ENCODE measurements at places on chromosomes 1 and 21. TPM values are rescaled to one million over a fixed set of nuclear protein-coding genes. Genes with fewer than 3 reads are reported as not detected.
A peak's percentile ranks its signal among the peaks of the same experiment; 100 is the strongest.

DNA sequence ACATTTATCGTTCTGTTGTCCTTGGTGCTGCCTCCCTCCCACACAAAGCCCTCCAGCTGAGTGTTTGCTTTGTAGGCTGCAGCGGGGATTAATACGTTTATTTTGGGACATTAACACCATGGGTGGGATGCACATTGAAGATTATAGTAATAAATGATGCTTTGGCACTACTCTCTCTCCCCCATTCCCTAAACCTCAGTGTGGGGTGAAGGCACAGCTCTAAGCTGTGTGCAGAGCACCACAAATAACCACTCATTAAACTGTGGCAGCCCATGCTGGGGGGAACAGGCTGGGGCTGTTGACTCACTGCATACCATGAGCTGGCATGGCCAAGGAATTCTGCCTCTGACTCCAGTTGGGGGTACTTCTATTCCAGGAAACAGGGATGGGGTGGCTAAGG, 7.7 kb downstream of the PCP4L1 start:
- no peak for DNase-seq
- no peaks in the 10 kb centered on the region for H3K36me3 ChIP-seq
- H3K4me3 ChIP-seq, result no peak overlapping the region
- no peak overlapping the region for H3K27ac ChIP-seq

Gene LGR6
- total RNA-seq, result not detected

DNA sequence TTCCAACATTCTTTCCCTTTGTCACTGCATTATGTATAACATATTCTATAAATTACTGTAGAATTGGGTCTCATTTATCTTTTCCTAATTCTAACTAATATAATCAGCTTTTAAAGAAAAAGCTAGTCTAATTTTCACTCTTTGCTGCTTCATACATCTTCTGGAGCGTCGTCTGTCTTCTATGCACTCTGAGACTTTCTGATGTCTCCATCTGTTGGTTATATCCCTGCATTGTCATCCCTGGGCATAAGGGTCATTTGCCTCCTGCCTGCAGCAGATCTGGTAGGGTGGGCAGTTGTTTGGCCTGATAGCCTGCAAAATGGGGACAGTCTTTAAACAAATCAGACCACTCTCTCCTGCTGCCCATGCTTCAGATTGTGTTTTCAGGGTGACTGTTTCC, 40.8 kb upstream of the DYNLT5 start:
- H3K27me3 ChIP-seq, result no peaks in the 10 kb centered on the region
- H3K27ac ChIP-seq, result no peak overlapping the region
- no peak for DNase-seq
- H3K36me3 ChIP-seq, result no peaks in the 10 kb centered on the region
- H3K4me1 ChIP-seq, result no peaks in the 10 kb centered on the region

DNA sequence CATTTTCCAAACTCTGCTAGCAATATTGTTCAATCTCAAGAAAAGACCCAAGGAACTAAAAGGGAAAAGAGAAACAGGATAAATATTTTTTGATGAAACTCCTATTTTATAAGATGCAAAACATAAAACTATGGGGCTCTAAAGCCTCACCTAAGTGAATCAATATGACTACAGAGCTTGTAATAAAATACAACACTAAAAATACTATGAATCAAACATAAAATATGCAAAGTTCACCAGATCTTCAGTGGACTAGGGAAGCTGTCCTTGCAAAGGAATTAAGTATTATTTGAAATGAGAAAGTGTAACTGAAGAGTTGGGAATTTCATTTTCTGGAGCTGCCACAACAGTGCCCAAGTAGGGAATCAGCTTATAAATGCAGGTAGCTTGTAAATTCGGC, 124.5 kb downstream of the CRB1 start:
- H3K4me1 ChIP-seq, result no peaks in the 10 kb centered on the region
- no peak overlapping the region for H3K4me3 ChIP-seq
- no peak for DNase-seq
- no peaks in the 10 kb centered on the region for H3K27me3 ChIP-seq
- no peaks in the 10 kb centered on the region for H3K36me3 ChIP-seq

Gene FMOD
- total RNA-seq, result 6.5 TPM

DNA sequence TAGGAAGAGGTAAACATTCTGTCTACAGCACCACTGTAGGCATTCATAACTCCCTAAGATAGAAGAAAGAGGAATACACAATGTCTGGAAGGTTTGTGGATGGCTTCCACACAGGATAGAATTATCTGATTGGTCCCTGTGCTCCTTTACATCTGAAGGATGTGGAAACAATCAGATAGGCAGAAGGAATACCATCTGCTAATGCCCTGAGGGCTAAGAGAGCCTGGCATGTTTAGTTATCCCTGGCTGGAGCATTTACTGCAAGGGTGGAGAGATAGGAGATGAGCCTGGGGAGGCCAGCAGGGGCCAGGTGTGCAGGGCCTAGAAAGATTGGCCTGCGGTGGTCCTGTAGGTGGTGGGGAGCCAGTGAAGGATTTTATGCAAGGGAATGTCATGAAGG, 8.6 kb upstream of the ACBD3 start:
- no peak for DNase-seq
- no peaks in the 10 kb centered on the region for H3K27me3 ChIP-seq
- no peaks in the 10 kb centered on the region for H3K4me1 ChIP-seq
- no peak overlapping the region for H3K27ac ChIP-seq
- H3K4me3 ChIP-seq, result no peak overlapping the region
- no peaks in the 10 kb centered on the region for H3K36me3 ChIP-seq

Gene C1orf21
- 206 TPM for total RNA-seq

DNA sequence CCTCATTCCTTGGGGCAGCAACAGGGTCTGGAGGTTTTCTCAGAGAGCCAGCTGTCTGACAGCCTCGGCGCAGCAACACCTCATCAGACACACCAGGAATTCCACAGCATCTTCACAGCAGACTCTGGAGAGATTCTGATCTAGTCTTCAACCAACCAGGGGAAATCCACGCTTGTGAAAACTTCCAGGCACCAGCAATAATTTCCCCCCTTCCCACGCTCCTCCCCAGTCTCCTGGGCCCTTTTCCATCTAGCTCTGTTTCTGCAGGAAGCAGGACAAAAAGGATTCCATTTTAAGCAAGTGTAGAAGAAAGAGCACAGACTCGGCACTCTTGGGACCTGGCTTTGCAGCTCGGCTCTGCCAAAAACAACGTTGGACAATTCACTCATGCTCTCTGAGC, 44.3 kb upstream of the CAPZB start:
- H3K27ac ChIP-seq, result peak overlapping the region; percentile 50
- H3K4me3 ChIP-seq, result no peak overlapping the region

Gene ADGRB2
- 1.7 TPM for total RNA-seq

Gene CCDC27
- not detected for total RNA-seq

Gene OR10Z1
- total RNA-seq, result not detected

DNA sequence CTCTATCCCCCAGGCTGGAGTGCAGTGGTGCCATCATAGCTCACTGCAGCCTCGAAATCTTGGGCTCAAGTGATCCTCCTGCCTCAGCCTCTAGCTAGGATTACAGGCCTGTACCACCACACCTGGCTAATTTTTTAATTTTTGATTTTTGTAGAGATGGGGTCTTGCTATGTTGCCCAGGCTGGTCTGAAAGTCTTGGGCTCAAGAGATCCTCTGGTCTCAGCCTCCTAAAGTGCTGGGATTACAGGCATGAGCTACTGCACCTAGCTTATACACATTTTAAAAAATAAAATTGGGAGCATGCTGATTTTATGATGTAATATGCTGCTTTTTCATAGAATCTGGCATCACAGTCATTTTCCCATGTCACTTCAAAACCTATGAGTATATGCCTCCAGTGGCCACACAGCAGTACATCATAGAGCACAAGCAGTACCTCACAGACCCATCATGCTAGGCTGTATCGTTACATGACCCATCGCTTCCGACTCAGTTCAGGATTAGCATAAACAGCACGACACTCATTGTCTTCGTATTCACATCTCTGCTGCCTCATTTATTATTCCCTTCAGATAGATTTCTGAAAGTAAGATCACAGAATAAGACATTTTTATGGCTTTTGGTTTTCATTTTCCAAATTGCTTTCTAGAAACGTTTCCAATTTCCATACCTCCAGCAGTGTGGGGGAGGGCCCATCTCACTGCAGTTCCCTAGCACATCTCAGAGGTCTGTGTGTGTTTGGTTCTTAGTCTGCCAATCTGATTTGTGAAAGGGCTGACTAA, 35.9 kb upstream of the CCSAP start:
- no peaks in the 10 kb centered on the region for H3K27me3 ChIP-seq
- no peak overlapping the region for H3K27ac ChIP-seq
- H3K36me3 ChIP-seq, result no peaks in the 10 kb centered on the region

DNA sequence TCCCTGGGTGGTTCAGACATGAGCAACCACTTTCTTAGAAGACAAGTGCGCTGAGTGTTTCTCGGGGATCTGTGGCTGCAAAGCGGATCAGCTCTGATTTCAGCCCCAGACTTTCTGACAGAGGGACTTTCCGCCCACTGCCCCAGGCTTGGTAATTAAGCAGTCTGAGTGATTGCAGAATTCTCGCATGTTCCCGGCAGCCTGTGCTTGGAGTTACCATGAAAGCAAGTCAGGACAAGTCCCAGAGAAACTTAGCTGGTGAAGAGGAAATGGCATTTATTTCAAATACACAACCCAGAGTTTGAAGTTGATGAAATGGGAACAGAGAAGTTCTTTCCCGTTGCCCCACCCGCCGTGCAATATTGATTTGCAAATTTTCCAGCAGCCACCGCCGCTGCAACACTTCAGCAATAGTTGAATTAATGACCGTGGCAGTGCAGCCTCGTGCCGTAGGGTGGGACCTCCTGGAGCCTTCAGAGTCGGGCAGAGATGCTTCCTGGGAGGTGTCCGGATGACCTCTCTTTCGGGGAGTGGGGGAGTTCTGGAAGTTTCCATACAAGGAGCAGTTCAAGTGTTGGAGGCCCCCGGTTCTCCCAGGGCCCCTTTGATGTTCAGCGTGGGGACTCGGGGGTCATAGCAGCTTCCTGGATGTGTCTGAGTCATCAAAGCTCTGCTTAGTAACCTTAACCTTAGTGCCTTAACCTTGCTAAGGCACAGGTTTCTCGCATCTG, 134.7 kb downstream of the KAZN start:
- no peaks in the 10 kb centered on the region for H3K4me1 ChIP-seq
- H3K4me3 ChIP-seq, result no peak overlapping the region
- no peaks in the 10 kb centered on the region for H3K36me3 ChIP-seq
- no peak for DNase-seq
- H3K27me3 ChIP-seq, result peaks cover 3% of the 10 kb centered on the region
- no peak overlapping the region for H3K27ac ChIP-seq

GRCh38 chr1:109398343-109399225, 866 bp upstream of the SORT1 start:
- no peaks in the 10 kb centered on the region for H3K27me3 ChIP-seq
- peak overlapping the region; percentile 83 for H3K27ac ChIP-seq
- no peak for DNase-seq
- H3K36me3 ChIP-seq, result no peaks in the 10 kb centered on the region
- H3K4me1 ChIP-seq, result peaks cover 49% of the 10 kb centered on the region

- no peak overlapping the region for H3K4me3 ChIP-seq
- H3K36me3 ChIP-seq, result no peaks in the 10 kb centered on the region
- H3K27me3 ChIP-seq, result no peaks in the 10 kb centered on the region
- H3K4me1 ChIP-seq, result peaks cover 57% of the 10 kb centered on the region
- DNase-seq, result peak; percentile 75
Observed at GRCh38 chr1:208183977-208184911, 59.9 kb downstream of the PLXNA2 start.

Gene VSIG8
- total RNA-seq, result not detected

Gene LMX1A
- total RNA-seq, result 0.20 TPM

- no peaks in the 10 kb centered on the region for H3K4me1 ChIP-seq
- no peaks in the 10 kb centered on the region for H3K36me3 ChIP-seq
- H3K27ac ChIP-seq, result no peak overlapping the region
- no peak overlapping the region for H3K4me3 ChIP-seq
- H3K27me3 ChIP-seq, result no peaks in the 10 kb centered on the region
Observed at GRCh38 chr1:106756752-106757151, 299.7 kb upstream of the PRMT6 start.

Gene KRTAP13-2
- total RNA-seq, result not detected

Gene GNAT2
- not detected for total RNA-seq

- no peak overlapping the region for H3K4me3 ChIP-seq
- no peaks in the 10 kb centered on the region for H3K27me3 ChIP-seq
- H3K27ac ChIP-seq, result no peak overlapping the region
- H3K36me3 ChIP-seq, result no peaks in the 10 kb centered on the region
Observed at GRCh38 chr1:243991650-243992049, 59.4 kb upstream of the ZBTB18 start.

DNA sequence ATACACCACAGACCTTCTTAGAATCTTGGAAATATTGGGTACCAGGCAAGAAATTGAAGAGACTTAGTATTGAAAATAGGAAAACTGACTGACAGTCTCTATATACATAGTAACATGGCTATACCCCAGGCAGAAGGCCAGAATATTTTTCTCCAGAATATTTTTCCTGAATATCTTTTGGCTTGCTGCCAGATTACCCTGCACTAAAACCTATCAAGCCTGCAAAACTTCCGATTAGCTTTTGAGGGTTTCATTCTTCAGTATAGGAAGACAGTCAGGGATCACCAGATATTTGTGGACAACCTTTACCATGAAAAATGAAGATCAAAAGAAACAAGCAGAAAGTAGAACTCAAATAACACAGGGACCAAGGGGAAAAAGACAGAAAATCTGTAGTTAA, 187.9 kb downstream of the LRRC7 start:
- no peak overlapping the region for H3K27ac ChIP-seq
- no peak overlapping the region for H3K4me3 ChIP-seq
- no peak for DNase-seq
- no peaks in the 10 kb centered on the region for H3K36me3 ChIP-seq
- H3K4me1 ChIP-seq, result no peaks in the 10 kb centered on the region

Gene ARHGEF2
- 26.6 TPM for total RNA-seq

Gene GJB5
- total RNA-seq, result not detected

- H3K27ac ChIP-seq, result peak overlapping the region; percentile 94
- H3K27me3 ChIP-seq, result no peaks in the 10 kb centered on the region
- H3K4me3 ChIP-seq, result no peak overlapping the region
Observed at GRCh38 chr1:38009088-38009840, 3.3 kb upstream of the UTP11 start.

GRCh38 chr1:19367584-19368041, 55.5 kb downstream of the SLC66A1 start:
- H3K27me3 ChIP-seq, result no peaks in the 10 kb centered on the region
- no peak overlapping the region for H3K27ac ChIP-seq
- no peak for DNase-seq
- peaks cover 24% of the 10 kb centered on the region for H3K4me1 ChIP-seq

DNA sequence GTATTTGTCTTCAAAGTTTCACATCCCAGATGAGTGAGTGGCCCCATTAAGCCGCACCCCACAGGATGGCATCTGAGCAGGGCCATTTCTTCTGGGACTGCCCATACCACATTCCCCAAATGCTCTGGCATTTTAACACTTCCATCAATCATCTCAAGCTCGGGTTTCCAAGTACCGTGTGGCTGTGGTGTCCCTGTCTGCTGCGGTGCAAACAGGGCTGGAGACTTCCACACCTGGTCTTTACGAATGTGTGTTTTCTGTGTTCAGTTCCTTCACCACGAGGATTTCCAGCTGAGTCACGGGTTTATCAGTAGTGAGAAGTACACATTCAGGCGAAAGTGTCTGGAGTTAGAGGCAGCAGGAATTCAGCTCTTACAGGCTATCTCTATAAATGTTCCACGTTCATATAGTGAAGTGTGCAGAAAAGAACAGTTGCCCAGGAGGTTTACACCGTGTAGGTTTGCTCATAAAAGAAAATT, 195.2 kb downstream of the RHOU start:
- no peak for DNase-seq
- H3K36me3 ChIP-seq, result no peaks in the 10 kb centered on the region
- no peaks in the 10 kb centered on the region for H3K27me3 ChIP-seq
